ENCODE measurements at places on chromosomes 12 and 14.
A peak's percentile ranks its signal among the peaks of the same experiment; 100 is the strongest.

- DNase-seq, result no peak
These were observed 155.8 kb upstream of the ATP2B1 start for GRCh38 chr12:89864411-89864810.

DNA sequence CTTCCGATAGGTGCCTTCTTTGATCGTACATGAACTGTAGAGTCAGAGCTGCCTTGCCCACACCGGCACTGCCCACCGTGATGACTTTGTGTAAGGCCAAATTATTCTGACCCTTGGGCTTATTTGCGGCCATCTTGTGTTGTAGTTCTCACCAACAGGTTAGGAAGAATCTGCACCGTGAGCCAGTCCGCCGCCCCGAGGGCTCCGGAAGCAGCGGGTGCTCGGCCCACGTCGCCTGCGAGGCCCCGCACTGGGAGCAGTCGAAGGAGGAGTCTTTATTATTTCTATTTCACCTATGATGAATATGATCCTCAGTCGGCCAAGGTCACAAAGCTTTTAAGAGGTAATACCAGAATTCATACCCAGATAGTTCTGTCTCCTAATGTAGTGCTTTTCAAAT, 70.6 kb upstream of the SYT1 start:
- DNase-seq, result no peak

GRCh38 chr12:68977335-68977734, 44.4 kb upstream of the CPM start:
- DNase-seq, result no peak

GRCh38 chr14:100727086-100727872, 587 bp downstream of the DLK1 start:
- no peak for DNase-seq

DNA sequence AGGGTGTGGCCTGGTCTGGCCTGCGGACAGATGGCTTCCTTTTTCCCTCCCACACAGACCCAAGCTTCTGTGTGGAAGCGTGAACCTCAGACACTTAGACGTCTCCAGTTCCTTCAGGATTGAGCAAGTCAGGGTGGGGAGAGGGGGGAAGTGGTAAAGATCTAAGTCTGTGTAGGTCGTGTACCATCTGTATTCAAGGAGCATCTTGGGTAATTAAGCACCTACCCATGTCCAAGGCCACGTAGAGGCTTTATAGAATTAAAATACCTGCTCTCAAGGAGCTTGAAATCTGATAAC, 1.7 kb downstream of the AVIL start:
- no peak for DNase-seq

GRCh38 chr12:46958053-46958452, 121.4 kb upstream of the PCED1B start:
- no peak for DNase-seq

DNA sequence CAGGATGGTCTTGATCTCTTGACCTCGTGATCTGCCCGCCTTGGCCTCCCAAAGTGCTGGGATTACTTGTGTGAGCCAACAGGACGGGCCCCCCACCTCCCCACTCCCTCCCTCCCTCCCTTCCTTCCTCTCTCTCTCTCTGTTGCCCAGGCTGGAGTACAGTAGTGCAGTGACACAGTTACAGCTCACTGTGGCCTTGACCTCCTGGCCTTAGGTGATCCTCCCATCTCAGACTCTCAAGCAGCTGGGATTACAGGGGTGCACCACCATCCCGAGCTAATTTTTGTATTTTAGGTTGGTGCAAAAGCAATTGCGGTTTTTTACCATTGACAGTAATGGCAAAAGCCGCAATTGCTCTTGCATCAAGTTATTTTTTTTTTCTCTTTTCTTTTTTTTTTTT, 19.2 kb upstream of the ANAPC5 start:
- DNase-seq, result no peak

DNA sequence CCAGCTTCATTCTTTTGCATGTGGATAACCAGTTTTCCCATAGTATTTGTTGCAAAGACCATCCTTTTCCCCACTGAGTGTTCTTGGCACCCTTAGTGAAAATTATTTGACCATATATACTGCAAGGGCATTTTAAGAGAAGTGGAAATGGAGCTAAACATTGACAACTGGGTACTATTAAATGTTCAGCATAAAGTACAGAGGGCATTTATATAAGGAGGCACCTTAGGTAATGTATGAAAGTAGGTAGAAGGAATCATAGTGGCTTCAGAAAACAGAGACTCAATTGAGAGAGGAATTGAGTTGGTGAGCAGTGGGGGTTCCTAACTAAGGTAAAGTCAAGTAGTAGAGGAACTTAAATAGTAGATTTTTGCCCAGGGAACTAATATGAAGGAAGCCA, 34.5 kb upstream of the SMCO2 start:
- no peak for DNase-seq

GRCh38 chr14:71907793-71908515, 24.3 kb upstream of the RGS6 start:
- no peak for DNase-seq

- no peak for DNase-seq
These were observed 32.8 kb downstream of the KCTD10 start for GRCh38 chr12:109444259-109444658.

- no peak for DNase-seq
These were observed 47.2 kb downstream of the NPAS3 start for GRCh38 chr14:32985866-32986265.

GRCh38 chr12:62586850-62587249, 120.2 kb downstream of the MON2 start:
- DNase-seq, result no peak

DNA sequence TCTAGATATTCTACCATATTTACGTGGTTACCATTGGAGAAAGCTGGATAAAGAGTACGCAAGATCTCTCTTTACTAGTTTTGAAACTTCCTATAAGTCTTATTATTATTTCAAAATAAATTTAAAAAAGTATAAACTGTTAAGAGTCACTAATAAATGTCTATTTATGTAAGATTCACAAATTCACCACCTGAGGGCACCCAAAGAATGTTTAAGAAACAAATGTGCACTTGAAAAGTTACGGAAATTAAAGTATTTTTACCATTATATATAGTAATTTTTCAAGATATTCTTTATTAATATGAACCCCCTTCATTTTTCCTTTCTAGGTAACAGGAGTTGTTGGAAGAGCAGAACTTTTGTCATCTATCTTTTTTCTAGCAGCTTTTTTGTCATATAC, 11.9 kb downstream of the TMTC3 start:
- no peak for DNase-seq

DNA sequence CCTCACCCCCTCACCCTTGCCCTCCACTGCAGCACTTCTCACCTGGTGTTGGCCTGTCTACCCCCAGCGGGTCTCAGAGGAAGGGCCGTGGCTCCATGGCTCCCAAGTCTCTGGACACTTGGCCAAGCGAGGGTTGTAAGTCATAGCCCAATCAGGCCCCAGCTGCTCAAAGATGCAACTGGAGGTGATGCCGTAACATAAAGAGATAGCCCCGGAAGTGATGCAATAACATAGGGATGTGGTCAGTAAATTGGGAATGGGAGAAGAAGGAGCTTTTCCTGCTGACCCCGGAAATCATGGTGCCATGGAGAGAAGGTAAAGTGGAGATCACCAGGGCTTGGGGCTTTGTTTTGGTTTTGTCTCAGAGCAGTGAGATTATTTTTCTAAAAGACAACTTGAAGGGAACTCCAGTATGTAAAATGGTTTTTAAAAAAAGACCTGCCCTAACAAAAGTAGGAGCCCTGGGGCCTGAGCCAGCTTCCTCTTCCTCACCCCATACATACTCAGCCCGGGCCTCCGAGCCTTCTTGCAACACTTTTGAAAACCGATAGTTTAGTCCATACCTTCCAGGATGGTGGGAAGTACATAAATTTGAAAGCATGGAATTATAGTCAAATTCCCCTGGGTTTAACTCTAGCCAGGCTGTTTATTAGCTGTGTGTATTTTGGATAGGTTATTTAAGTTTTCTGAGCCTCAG, 212.5 kb downstream of the CRADD start:
- DNase-seq, result no peak

DNA sequence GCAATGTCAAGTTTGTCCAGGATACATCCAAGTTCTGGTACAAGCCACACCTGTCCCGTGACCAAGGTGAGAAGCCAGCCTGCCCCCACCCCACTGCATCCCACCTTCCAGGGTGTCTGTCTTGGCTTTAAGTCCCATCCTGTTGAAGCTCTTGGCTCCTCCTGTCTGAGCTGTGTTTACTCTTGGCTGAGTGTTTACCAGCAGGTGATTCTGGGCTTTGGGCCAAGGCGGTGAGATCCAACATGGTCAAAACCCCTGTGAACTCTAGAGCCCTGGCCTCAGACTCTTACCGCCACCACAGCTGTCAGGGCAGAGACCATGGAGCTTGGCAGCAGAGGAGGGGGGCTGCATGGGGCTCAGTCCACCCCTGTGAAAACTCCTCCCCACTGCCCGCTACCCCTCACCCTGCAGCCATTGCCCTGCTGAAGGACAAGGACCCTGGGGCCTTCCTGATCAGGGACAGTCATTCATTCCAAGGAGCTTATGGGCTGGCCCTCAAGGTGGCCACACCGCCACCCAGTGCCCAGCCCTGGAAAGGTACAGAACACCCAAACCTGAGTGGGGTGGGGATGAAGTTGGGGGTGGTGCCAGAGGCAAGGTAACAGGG, 11.6 kb downstream of the TNS2 start:
- no peak for DNase-seq

- DNase-seq, result peak; percentile 35
These were observed 1.2 kb downstream of the CLIP1 start for GRCh38 chr12:122421187-122421820.
